ENCODE measurements at places on chromosomes 7 and 10. TPM values are rescaled to one million over a fixed set of nuclear protein-coding genes. Genes with fewer than 3 reads are reported as not detected.

GRCh38 chr10:70094250-70094649 lies 38.4 kb downstream of the AIFM2 start:
- DNase-seq, result no peak

DNA sequence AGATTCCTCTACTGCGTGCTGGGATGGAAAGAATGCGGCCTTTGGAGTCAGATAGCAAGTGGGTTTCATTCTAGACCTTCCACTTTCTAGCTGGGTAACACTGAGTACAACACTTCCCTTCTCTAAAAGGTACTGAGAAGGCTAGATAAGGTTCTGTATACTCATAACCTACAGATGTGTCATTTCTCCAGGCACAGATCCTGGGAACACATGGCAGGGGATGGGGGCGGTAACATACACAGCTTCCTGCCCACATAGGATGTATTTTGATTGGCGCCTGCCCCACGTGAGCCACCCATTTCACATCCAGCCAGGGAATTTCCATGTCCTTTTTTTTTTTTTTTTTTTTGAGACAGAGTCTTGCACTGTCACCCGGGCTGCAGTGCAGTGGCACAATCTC lies 31.8 kb downstream of the KLRG2 start:
- no peak for DNase-seq

GRCh38 chr7:154857728-154858681 lies 144.9 kb downstream of the PAXIP1 start:
- DNase-seq, result no peak

- DNase-seq, result no peak
Measured at GRCh38 chr10:43801140-43801539, 152.5 kb upstream of the ZNF32 start.

DNA sequence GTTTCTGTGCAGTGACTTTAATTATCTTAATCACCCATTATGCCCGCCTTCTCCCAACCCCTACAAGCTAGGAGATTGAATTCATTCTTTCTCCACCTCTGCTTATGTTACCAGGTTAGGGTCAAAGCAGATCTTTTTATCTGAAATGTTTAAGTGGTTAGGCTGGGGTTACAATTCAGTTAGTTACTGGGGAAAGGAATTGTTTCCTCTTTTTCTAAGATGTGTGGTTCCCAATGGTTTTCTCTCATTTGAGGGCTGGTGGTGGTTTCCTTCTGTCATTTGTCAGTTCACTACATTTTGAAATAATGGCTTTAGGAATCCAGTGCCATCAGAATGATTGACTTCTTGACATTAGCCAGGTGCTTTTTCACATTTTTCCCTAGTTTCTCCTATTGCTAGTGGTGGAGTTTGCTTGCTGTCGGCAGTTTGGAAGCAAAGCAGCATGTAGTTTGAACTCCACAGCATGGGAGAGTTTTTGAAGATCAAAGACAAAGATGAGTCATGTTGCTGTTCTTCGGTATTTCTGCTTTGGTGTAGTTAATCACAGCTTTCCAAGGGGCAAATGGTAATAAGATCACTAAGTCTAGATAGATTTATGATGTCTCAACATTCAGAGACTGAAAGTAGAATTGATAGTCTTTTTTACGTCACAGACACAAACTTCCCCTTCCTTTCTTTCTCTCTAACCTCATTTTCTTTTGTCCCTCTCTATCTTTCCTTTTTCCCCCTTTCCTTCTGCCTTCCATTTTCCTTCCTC lies 168.2 kb downstream of the SND1 start:
- DNase-seq, result no peak

GRCh38 chr10:119542357-119542987 lies at the start of gene RGS10:
Gene RGS10 (minus strand): TSS chr10:119542719. CDS start chr10:119542638, 81 bp downstream.
- DNase-seq, result peak; percentile 86

GRCh38 chr10:77905781-77906180 lies 20.8 kb downstream of the DLG5 start:
- no peak for DNase-seq

DNA sequence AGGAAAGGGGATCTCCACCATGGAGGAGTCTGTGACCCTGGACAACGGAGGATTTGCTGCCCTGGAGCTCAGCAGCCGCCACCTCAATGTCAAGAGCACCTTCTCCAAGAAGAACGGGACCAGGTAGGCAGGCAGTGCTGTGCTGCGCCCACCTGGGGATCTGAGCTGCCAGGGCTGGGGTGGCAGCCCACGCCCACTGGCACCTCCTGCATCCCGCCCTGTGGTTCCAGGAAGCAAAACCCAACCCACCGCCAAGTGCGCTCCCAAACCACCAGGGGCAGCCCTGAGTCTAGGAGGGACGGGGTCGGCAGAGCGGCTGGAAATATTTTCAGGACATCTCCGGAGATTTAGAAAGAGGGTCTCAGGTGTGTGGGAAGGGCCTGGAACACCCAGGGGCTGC lies 440.3 kb upstream of the FOXK1 start:
- no peak for DNase-seq

DNA sequence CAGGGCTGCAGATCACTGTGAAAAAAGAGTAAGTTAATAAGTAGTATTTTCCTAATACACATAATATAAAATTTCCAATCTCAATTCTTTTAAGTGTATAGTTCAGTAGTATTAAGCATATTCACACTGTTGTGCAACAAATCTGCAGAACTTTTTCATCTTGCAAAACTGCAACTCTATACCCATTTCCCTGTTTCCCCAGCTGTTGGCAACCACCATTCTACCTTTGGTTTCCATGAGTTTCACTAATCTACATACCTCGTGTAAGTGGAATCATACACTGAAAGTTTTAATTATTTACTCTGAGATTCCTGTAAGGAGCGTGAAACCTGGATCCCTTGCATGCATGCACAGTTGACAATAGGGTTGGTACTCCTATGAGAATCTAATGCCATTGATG lies 155.4 kb downstream of the ZPBP start:
- DNase-seq, result no peak

DNA sequence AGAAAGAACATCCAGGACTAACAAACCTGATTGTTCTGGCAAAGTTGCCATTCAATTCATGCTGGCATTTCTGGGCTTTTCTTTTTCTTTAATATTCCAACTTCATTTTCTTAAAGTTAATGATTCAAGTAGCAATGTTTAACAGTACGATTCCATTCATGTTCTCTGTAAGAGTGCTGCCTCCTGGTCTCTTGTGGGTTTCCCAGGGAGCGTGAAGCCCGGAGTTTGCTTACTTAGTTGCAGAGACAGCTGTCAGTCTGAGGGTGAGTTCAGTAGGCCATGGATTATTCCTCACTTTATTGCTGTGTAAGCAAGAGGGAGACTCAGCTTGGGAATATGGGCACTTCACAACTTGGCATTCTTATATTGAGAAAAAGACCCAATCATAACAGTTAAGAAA lies 142.2 kb downstream of the TWIST1 start:
- no peak for DNase-seq

SPDYE3 gene
- not detected for total RNA-seq

PLOD3 gene
- 50.9 TPM for total RNA-seq

GJD4 gene
- total RNA-seq, result not detected

LLCFC1 gene
- total RNA-seq, result not detected

Measured in ureter (tissue), 1 donor.